ENCODE measurements at places on chromosomes 7 and 10.

GRCh38 chr7:114588506-114588905, 173.9 kb downstream of the FOXP2 start:
- DNase-seq = no peak

GRCh38 chr10:31947144-31947926, 18.7 kb upstream of the ARHGAP12 start:
- no peak for DNase-seq

- DNase-seq = no peak
Measured at GRCh38 chr7:114548081-114548980, 133.7 kb downstream of the FOXP2 start.

DNA sequence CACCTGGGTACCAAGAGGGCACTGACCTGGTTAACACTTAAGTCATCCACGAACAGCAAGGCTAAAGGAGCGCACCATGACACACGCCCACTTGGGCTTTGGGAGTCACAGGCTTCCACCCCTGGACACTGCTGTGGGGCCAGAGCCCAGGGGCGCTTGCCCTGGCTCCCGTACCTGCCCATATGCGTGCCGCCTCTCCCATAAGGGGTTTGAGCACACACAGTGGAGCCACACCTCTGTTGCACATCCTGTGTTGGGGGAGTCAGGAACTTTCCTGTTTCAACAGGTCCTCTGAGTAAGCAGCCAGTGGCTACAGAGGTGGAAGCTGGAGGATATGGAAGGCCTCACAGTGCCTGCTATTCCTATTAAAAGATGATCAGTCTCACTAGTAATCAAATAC, 152.0 kb downstream of the REEP3 start:
- DNase-seq = no peak

DNA sequence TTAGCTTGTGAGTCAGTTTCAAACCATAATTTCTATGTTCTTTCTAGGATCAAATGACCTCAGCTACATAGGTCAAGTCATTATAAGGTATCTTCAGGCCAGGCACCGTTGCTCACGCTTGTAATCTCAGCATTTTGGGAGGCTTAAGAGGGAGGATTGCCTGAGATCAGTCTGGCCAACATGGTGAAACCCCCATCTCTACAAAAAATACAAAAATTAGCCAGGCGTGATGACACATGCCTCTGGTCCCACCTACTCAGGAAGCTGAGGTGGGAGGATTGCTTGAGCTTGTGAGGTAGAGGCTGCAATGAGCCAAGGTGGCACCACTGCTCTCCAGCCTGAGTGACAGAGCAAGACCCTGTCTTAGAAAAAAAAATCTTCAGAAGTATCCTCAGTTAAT, 362.3 kb downstream of the GATA3 start:
- DNase-seq = no peak

DNA sequence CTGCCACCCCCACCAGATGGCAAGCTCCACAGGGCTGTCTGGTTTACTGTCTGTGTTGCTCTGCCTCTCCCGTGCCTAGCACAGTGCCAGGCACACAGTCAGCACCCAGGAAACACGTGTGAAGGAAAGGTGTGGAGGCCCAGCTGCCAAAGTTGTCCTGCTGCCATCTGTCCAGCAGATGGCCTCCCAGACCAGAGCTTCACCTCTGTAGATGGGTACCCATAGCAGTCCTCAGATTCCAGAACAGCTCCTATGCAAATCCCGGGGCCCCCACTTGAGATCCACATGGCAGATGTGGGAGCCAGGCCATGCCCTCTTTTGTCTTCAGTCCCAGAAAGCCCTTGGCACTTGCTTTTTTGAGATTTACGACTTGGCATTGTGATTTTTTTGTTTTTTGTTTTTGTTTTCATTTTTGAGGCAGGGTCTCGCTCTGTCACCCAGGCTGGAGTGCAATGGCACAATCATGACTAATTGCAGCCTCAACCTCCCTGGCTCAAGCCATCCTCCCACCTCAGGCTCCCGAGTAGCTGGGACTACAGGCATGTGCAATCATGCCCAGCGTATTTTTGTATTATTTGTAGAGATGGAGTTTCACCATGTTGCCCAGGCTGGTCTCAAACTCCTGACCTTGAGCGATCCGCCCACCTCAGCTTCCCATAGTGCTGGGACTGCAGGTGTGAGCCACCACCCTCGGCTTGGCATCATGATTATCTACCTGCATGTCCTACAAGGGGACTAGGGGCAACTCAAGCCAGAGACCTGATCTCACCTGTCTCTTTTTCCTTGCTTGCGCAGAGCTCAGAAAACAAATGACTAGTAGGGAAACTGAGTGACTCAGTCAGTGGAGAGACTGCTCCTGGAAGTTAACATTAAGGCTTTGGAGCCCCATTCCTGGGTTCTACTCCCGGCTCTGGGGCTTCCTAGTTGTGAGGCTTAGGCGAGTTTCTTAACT, 16.9 kb upstream of the PALD1 start:
- peak; percentile 38 for DNase-seq

- DNase-seq = no peak
Measured at GRCh38 chr10:5814110-5815107, 1.2 kb upstream of the GDI2 start.

DNA sequence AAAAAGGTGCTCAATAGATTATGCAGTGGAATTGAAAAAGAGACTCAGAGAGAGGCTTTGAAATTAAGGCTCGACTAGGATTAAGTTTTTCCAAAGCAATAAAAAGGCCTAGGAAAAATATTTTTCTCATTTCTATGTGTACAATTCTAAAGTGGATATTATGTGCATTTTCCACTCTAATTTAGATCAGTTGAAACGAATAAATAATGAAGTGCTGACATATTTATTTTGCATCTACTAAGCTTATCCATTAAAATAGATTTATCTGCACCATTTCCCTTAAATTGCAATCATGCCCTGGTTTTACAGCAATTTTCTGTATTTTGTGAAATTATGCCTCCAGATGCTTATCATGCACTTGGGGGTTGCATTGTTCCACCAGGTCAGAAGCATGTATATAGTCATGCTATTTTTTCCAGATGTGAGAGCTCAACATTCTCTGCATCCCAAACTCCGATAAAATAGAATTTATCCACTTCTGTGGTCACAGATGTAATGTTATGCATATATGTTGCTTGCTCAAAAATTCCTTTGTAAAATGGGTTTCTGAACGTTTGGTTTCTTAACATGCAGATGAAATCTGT, 18.3 kb downstream of the FIGNL1 start:
- DNase-seq = no peak

DNA sequence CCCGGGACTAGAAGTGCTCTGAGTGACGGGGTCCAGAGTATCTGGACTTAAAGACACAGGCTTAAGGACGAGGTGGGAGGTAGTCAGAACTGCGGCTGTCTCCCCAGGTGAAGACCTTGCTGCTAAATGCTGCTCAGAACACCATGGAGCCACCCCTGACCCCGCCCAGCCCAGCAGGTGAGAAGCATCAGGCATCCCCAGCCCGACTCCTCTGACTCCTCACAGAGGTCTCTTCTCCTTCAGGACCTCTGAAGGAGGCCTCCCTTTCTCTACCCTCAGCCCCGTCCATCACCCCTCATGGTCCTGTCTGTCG, 5.8 kb downstream of the NFKB2 start:
- DNase-seq = no peak

- DNase-seq = peak; percentile 67
Measured at GRCh38 chr7:103347507-103348267, at the start of gene PSMC2. PSMC2 (plus strand) TSS chr7:103347643; CDS start chr7:103347712, 69 bp downstream.

DNA sequence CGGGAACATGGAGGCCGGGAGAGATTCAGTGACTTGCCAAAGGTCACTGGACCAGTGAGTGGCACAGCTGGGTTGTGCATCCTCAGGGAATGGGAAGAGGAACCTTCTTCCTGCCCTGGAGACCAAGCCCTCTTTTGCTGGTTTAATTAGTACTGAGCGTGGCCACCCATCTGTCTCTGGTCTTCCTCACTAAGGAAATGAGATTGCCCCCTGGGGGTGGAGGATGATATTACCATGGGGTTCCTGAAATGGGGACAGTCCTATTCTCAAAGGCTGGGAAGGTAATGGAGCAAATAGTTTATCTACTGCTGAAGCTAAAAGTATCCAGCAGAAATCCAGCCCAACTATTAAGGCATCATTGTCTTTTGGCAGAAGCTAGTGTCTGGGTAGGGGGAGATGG, 98.6 kb upstream of the FGFR2 start:
- DNase-seq = no peak

GRCh38 chr10:6838118-6838517, 258.0 kb upstream of the PRKCQ start:
- DNase-seq = no peak

- no peak for DNase-seq
Measured at GRCh38 chr7:13898957-13899670, 90.4 kb downstream of the ETV1 start.

DNA sequence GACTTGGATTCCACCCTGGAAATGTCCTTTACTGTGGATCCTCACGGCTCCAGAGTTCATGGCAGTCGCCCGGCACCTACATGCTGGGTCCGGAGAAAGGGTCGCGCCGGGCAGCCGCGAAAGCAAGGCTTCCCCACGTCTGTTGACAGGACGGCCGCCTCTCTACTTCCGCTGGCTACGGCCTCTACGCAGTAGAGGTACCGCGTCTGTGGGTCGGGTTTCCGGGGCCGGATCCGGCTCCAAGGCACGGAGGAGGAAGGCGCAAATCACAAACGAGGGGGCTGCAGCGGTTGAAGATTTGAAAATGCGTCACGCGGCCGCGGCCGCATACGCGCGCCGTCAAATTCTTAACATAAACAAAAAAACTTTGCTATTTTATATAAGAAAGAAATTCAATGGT, 649.6 kb downstream of the REEP3 start:
- DNase-seq = no peak

- DNase-seq = no peak
Measured at GRCh38 chr7:31307972-31308371, 32.6 kb downstream of the NEUROD6 start.

DNA sequence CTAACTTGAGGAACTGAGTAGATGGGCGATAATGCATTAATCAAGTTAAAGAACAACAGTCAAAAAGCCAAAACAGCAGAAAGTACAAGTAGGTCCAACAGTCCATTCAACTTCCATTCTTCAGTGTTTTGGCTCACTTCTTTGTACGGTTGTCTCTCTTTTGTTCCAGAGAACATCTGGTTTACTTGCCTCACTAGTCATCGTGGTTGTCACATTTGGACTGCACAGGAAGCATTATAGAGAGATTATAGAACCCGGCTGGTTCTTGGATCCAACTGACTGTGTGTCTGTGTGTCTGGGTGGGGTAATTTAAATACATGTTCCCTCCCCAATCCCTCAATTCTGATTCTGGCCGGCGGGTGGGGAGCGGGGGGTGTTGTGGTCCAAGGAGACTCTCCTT, 1.8 kb upstream of the CEP41 start:
- DNase-seq = no peak

- DNase-seq = no peak
Measured at GRCh38 chr10:114517368-114518250, 113.3 kb upstream of the AFAP1L2 start.

- DNase-seq = no peak
Measured at GRCh38 chr7:150451833-150452461, 1.5 kb downstream of the GIMAP8 start.

GRCh38 chr10:43404704-43405084, 4.3 kb downstream of the HNRNPF start:
- no peak for DNase-seq

- DNase-seq = no peak
Measured at GRCh38 chr10:113427236-113427735, 125.6 kb upstream of the HABP2 start.

- DNase-seq = no peak
Measured at GRCh38 chr10:64112701-64113355, 591.6 kb downstream of the REEP3 start.

DNA sequence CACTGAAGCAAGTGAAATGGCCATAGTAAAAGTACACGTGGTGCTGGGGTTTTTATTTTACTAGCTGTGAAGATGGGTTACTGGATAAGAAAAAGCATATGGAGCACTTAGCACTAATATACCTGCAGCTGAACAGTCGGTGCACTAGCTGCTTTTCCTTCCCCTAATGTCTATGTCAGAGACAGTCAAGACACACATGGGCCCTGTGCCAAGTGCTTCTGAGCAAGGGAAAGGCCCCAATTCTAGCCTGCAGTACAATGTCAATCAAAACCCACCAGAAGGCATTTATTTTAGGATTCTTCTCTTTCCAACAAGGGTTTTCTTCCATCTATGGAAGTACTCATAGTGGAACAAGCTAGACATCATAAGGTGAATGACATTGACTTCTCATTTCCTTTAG, 716.7 kb downstream of the CCSER2 start:
- no peak for DNase-seq

GRCh38 chr10:102538811-102539210, 35.0 kb downstream of the SUFU start:
- DNase-seq = no peak

DNA sequence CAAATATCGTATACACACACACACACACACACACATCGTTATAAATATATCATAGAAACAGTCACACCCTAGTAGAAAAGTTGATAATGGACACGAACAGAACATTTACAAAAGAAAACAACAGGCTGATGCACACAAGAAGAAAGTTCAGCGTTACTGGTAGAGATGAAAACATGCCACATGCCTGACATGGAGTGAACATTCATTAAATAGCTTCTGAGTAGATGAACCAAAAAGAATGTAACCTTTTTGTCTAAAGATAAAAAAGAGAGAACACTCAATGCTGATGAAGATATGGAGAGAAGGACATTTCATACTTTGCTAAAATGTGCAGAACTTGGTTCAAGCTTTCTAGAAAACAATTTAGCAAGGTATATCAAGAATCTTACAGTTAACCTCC, 173.4 kb upstream of the KLF14 start:
- DNase-seq = no peak

- no peak for DNase-seq
Measured at GRCh38 chr10:72242675-72243074, 26.6 kb upstream of the ASCC1 start.

- no peak for DNase-seq
Measured at GRCh38 chr10:109504401-109504800, 418.9 kb downstream of the XPNPEP1 start.

DNA sequence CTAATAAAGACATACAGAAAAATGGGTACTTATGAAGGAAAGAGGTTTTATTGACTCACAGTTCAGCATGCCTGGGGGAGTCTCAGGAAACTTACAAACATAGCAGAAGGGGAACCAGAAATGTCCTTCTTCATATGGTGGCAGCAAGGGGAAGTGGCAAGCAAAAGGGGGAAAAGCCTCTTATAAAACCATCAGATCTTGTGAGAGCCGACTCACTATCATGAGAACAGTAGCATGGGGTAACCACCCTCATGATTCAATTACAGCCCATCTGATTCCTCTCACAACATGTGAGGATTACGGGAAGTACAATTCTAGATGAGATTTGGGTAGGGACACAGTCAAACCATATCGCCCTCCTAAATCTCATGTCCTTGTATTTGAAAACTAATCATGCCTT, 1305.4 kb upstream of the SORCS1 start:
- no peak for DNase-seq
